Psoas muscle (tissue), 8 donors: ENCODE measurements at places on chromosomes 6 and 20. TPM values are rescaled to one million over a fixed set of nuclear protein-coding genes. Genes with fewer than 3 reads are reported as not detected.
A peak's percentile ranks its signal among the peaks of the same experiment; 100 is the strongest.

DNA sequence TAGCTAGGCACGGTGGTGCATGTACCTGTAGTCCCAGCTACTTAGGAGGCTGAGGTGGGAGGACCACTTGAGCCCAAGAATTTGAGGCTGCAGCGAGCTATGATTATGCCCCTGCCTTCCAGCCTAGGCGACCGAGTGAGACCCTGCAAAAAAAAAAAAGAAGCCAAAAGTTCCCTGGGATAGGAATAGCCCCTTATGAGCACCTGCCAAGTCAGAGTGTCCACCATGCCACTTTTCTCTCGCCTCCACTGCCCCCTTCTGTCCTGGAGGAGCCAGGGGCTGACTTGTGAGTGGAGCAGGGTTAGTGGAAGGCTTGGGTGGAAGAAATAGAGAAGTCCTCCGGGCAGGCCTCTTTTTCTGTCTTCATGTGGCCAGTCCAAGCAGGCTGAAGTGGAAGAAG, 12.1 kb upstream of the DDX27 start:
- no peaks in the 10 kb centered on the region for H3K4me1 ChIP-seq
- no peaks in the 10 kb centered on the region for H3K27me3 ChIP-seq
- no peaks in the 10 kb centered on the region for H3K36me3 ChIP-seq
- no peak overlapping the region for H3K4me3 ChIP-seq
- no peak overlapping the region for H3K27ac ChIP-seq
- DNase-seq, result no peak

Gene CLPSL2
- polyA plus RNA-seq, result not detected

GRCh38 chr6:91088515-91088914, 501.6 kb upstream of the MAP3K7 start:
- H3K36me3 ChIP-seq, result no peaks in the 10 kb centered on the region
- DNase-seq, result no peak
- H3K4me1 ChIP-seq, result no peaks in the 10 kb centered on the region

Gene CFAP206
- 0.10 TPM for polyA plus RNA-seq

GRCh38 chr6:79441192-79441591, 96.0 kb downstream of the LCA5 start:
- no peak overlapping the region for H3K4me3 ChIP-seq
- H3K36me3 ChIP-seq, result no peaks in the 10 kb centered on the region
- H3K27me3 ChIP-seq, result no peaks in the 10 kb centered on the region

Gene LAMP5
- not detected for polyA plus RNA-seq

DNA sequence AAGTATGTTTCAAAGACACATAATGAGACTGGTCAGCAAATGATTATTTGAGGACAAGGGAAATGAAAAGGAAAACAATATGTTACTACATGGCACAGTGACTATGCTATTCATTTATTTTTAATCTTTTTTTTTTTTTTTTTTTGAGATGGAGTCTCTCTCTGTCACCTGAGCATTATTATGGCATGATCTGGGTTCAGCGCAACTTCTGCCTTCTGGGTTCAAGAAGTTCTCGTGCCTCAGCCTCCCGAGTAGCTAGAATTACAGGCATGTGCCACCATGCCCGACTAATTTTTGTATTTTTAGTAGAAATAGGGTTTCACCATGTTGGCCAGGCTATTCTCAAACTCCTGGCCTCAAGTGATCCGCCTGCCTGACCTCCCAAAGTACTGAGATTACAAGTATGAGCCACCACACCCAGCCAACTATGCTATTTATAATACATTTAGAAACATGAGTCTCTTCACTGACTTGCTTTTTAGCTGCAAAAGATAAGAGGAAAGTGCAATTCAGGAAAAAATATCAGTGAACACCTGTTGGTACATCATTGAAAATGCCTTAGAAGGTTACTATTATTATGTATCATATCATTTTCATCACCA, 3.4 kb downstream of the CALHM4 start:
- no peak for DNase-seq
- peaks cover 9% of the 10 kb centered on the region for H3K4me1 ChIP-seq
- peaks cover 3% of the 10 kb centered on the region for H3K27me3 ChIP-seq
- H3K36me3 ChIP-seq, result no peaks in the 10 kb centered on the region
- peak overlapping the region; percentile 19 for H3K27ac ChIP-seq

- DNase-seq, result no peak
- H3K36me3 ChIP-seq, result no peaks in the 10 kb centered on the region
- no peaks in the 10 kb centered on the region for H3K27me3 ChIP-seq
Measured at GRCh38 chr6:148578837-148579565, 167.8 kb upstream of the UST start.

DNA sequence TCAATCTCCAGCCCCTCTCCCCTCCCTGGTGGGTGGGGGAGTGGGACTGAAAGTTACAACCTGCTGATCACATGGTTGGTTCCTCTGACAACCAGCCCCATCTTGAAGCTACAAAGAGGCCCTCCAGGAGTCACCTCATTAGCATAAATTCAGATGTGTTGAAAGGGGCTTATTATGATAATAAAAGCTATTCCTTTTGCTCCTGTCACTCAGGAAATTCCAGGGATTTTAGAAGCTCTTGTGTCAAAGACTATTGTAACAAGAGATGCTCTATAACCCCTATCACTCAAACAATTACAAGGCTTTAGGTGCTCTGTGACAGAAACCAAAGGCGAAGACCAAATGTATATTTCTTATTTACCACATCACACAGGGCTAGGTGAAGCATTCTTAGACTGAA, 30.1 kb upstream of the MBOAT1 start:
- no peaks in the 10 kb centered on the region for H3K27me3 ChIP-seq
- H3K27ac ChIP-seq, result no peak overlapping the region
- H3K4me3 ChIP-seq, result no peak overlapping the region
- H3K4me1 ChIP-seq, result no peaks in the 10 kb centered on the region
- no peaks in the 10 kb centered on the region for H3K36me3 ChIP-seq
